ENCODE measurements at places on chromosomes 16 and 17. TPM values are rescaled to one million over a fixed set of nuclear protein-coding genes. Genes with fewer than 3 reads are reported as not detected.

PRSS33 gene
- not detected for total RNA-seq

GRCh38 chr16:12646490-12647274 lies 157.0 kb downstream of the CPPED1 start:
- H3K27me3 ChIP-seq = no peaks in the 10 kb centered on the region
- H3K4me1 ChIP-seq = no peaks in the 10 kb centered on the region
- no peaks in the 10 kb centered on the region for H3K36me3 ChIP-seq
- H3K4me3 ChIP-seq = no peak overlapping the region
- DNase-seq = no peak
- H3K27ac ChIP-seq = no peak overlapping the region

- no peak overlapping the region for H3K4me3 ChIP-seq
- H3K4me1 ChIP-seq = peaks cover 5% of the 10 kb centered on the region
- H3K27me3 ChIP-seq = no peaks in the 10 kb centered on the region
- no peak for DNase-seq
- H3K36me3 ChIP-seq = no peaks in the 10 kb centered on the region
- H3K27ac ChIP-seq = no peak overlapping the region
Measured at GRCh38 chr17:9179602-9180001, 158.3 kb downstream of the NTN1 start.

DNA sequence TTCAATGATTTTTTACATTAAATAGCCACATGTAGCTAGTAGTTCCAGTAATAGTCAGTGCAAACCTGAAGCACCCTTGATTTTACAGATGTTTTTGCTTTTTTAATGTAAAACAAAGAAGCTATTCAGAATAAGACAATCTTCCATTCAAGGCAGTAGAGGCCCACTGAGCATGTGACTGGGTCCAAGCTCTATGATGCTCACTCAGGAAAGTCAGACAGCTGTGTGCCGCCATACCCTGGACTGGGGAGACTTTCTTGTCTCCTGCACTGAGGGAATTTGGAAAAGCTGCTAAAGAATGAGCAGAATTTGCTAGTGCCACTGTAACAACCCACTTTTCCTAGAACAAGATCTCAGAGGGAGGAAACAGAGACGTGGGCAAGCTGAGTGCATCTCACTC lies 11.5 kb downstream of the CENPN start:
- no peak overlapping the region for H3K27ac ChIP-seq
- H3K27me3 ChIP-seq = no peaks in the 10 kb centered on the region
- H3K36me3 ChIP-seq = peaks cover 79% of the 10 kb centered on the region
- H3K4me3 ChIP-seq = no peak overlapping the region
- no peaks in the 10 kb centered on the region for H3K4me1 ChIP-seq
- no peak for DNase-seq

CCL17 gene
- 2.8 TPM for total RNA-seq

All from lower lobe of right lung (tissue), 2 donors.